NCI-H2081 treated with DMSO at 0.1 percent for 48 hours (cell line): ENCODE measurements at places on chromosomes 1 and 21.

- no peak for DNase-seq
These were observed 3.9 kb upstream of the FNDC10 start for GRCh38 chr1:1603671-1604373.

GRCh38 chr1:210935905-210936304 is 198.0 kb downstream of the KCNH1 start:
- no peak for DNase-seq

DNA sequence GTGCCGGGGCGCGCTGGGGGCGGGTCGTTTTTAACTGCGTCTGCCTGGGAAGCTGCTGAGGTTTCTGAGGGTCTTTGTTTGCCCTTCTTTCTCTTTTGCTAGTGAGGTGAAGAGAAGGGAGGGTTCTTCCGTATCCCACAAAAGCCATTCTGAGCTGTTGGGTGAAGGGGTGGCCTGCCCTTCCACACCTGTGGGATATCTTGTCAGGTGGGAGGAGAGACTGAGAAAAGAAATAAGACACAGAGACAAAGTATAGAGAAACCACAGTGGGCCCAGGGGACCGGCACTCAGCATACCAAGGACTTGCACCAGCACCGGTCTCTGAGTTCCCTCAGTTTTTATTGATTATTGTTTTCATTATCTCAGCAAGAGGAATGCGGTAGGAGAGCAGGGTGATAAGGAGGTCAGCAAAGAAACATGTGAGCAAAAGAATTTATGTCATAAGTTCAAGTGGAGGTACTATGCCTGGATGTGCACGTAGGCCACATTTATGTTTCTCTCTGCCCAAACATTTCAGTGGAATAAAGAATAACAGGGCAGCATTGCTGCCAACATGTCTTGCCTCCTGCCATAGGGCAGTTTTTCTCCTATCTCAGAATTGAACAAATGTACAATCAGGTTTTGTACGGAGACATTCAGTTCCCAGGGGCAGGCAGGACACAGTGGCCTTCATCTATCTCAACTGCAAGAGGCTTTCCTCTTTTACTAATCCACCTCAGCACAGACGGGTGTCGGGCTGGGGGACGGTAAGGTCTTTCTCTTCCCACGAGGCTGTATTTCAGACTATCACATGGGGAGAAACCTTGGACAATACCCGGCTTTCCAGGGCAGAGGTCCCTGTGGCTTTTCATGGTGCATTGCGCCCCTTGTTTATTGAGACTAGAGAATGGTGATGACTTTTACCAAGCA is 972 bp downstream of the PGBD2 start:
- no peak for DNase-seq

GRCh38 chr21:29684106-29684505 is 255.7 kb downstream of the GRIK1 start:
- no peak for DNase-seq

DNA sequence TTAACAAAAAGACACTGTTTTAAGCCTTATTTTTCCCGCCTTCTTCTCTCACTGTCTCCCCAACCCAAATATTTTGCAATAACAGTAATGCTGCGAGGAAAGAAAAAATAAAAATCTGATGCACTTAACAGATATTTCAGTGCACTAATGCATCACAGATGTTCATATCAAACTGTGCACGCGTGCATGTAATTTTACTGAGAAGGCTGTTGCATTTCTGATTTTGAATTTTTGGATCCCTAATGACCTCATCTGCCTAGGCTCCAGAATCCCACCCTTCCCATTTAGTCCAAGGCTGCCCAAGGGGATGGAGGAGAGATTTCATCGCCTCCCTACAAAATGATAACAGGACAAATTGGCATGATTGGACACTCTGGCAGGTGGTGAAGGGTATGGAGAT is 5.5 kb downstream of the TRABD2B start:
- DNase-seq = no peak

GRCh38 chr1:41233708-41234107 is 8.4 kb downstream of the SCMH1 start:
- DNase-seq = no peak

- no peak for DNase-seq
These were observed 228.2 kb downstream of the COP1 start for GRCh38 chr1:175978926-175979325.

GRCh38 chr1:3024588-3024987 is 3.3 kb downstream of the ACTRT2 start:
- DNase-seq = no peak

GRCh38 chr1:46408356-46409062 is 14.4 kb downstream of the FAAH start:
- no peak for DNase-seq

DNA sequence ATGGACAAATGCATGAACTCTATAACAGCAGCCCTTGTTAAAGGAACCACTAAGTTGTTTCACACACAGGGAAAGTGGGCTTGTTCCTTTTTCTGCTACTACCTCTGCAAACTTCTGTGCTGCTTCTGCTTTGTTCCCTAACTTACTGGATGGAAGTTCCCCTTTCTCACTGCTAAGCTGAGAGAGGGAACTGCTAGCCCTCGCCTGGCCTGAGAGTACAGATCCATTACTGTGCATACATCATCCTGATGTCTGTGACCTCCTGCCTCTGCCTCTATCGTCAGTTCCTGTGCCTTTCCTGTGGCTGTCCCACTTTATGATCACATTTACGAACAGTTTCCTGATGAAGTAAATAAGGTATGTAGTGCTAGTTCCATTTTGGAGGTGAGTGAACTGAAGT is 3.5 kb downstream of the GNAT2 start:
- DNase-seq = no peak

DNA sequence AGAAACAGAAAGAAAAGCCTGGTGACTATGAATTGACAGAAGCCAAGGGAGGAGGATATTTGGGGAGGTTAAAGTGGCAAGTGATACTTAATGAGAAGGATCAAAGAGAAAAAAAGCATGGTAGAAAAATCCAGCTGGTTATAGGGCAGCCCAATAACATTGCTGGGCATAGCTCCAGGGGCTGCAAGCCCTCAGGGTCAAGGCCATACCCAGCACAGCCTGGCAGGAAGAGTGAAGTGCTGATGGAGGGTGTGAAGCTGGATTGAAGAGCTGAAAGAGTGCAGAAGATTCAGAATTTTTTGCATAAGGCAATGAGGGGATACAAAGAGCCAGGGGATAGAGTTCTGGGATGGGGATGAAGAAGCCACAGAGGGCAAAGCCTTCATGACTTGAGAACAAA is 8.0 kb upstream of the HSD11B1 start:
- DNase-seq = no peak
